ENCODE measurements at places on chromosomes 4 and X.

DNA sequence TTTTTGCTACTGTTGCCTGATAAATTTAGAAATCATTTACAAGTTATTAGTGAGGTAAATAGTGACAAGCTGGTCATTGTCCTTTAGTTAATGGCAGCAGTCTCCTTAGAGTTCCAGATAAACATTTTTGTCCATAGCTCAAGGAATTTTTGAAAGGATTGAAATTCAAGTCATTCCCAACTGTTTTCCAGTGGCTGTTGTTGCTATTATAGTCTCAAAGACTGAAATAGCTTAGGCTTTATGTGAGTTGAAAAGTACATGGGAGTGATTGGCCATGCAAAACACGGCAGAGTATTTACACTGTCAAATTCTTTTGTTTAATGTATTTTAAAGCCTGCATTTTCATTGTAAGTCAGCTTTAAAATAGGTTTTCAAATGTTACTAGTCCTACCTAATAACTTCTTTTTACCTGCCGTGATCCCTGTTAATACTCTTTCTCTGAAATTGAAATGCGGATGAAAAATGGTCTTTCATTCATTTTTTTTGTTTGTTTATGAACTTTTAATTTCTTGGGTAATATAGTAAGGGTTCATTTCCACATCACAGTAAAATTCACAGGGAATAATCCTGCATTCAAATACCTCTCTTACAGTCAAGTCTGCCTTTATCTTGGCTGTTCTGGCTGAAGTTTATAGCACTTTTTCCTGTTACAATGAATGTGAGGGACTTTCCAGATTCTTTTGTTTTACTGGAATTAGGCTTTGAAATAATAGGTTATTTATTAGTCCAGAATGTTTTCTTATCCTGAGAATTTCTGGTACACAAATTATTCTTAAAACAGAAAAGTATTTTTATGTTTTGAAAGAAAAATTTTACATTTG lies 85.1 kb downstream of the PDLIM5 start:
- H3K36me3 ChIP-seq = peaks cover 3% of the 10 kb centered on the region
- no peak overlapping the region for H3K4me3 ChIP-seq
- peaks cover 13% of the 10 kb centered on the region for H3K4me1 ChIP-seq
- H3K27me3 ChIP-seq = no peaks in the 10 kb centered on the region
- no peak for DNase-seq

- no peak within 1 kb of the TSS for H3K4me3 ChIP-seq
- no peak for DNase-seq
- peaks cover 6% of the 10 kb centered on the region for H3K27me3 ChIP-seq
- H3K4me1 ChIP-seq = no peaks in the 10 kb centered on the region
- no peak within 1 kb of the TSS for H3K27ac ChIP-seq
These were observed at the start of gene CXCL8 for GRCh38 chr4:73740353-73740778. CXCL8 (plus strand) TSS chr4:73740569; CDS start chr4:73740659, 90 bp downstream.

DNA sequence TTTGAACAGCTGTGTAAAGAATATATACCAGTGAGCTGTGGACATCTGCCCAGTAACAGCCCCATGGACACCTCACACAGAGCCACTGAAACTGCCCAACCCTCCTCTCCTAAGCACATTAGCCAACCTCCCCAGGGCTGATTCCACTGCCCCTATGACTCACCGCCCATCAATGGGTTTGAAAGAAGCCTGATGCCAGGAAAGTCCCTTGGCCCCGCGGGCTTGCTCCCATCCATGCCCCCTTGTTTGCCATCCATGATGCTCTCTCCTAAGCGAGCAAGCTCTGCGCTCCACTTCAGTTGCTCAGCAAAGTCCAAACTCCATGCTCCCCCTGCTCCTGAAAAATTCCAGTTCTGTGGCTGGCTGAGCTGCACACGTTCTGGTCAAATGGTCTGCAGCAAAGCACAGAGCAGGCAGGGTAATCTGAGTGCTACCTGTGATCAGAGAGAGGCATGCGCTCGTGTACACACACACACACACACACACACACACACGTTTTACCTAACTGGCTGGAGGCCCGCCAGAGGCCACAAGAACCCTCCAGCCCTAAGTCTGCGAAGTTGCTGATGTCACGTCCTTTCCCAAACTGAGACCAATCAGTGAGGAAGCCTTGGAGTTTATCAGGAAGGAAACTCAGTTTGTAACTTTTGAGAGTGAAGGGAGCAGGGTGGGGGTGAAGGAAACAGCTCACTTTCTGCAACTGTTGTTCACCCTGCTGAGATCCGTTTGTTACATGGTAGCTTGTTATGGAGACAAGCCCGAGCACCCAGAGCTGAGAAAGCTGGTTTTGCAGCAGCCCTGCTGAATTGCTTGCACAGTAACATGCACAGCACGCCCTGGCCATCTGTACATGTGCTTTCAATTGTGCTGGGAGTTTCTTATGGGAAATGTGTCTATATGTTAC lies at the start of gene ASB9:
Gene ASB9 (minus strand): TSS at position 466 of the 904 bp plus-strand sequence. CDS start 209 bp downstream, at position 257.
- no peaks in the 10 kb centered on the region for H3K36me3 ChIP-seq
- no peak within 1 kb of the TSS for H3K27ac ChIP-seq
- DNase-seq = no peak
- H3K4me3 ChIP-seq = peak within 1 kb of the TSS; percentile 19

GRCh38 chr4:149595500-149595899 lies 220.1 kb downstream of the IQCM start:
- no peak overlapping the region for H3K27ac ChIP-seq
- H3K36me3 ChIP-seq = no peaks in the 10 kb centered on the region
- no peaks in the 10 kb centered on the region for H3K4me1 ChIP-seq
- no peak for DNase-seq
- H3K27me3 ChIP-seq = no peaks in the 10 kb centered on the region

GRCh38 chrX:97405031-97405660 lies 521.4 kb downstream of the RPA4 start:
- peaks cover 4% of the 10 kb centered on the region for H3K36me3 ChIP-seq
- no peaks in the 10 kb centered on the region for H3K27me3 ChIP-seq
- DNase-seq = no peak
- peaks cover 3% of the 10 kb centered on the region for H3K4me1 ChIP-seq
- no peak overlapping the region for H3K4me3 ChIP-seq

- H3K4me3 ChIP-seq = no peak overlapping the region
- H3K36me3 ChIP-seq = no peaks in the 10 kb centered on the region
- no peak overlapping the region for H3K27ac ChIP-seq
- H3K4me1 ChIP-seq = no peaks in the 10 kb centered on the region
- H3K27me3 ChIP-seq = no peaks in the 10 kb centered on the region
These were observed 146.4 kb downstream of the GPC3 start for GRCh38 chrX:133838761-133839676.

- H3K27me3 ChIP-seq = peaks cover 13% of the 10 kb centered on the region
- H3K36me3 ChIP-seq = peaks cover 2% of the 10 kb centered on the region
- H3K4me3 ChIP-seq = no peak overlapping the region
- no peak overlapping the region for H3K27ac ChIP-seq
These were observed 51.5 kb upstream of the GPRIN3 start for GRCh38 chr4:89358935-89359638.

GRCh38 chr4:186946682-186947294 lies 223.1 kb upstream of the FAT1 start:
- no peaks in the 10 kb centered on the region for H3K27me3 ChIP-seq
- H3K36me3 ChIP-seq = no peaks in the 10 kb centered on the region
- no peak overlapping the region for H3K4me3 ChIP-seq

DNA sequence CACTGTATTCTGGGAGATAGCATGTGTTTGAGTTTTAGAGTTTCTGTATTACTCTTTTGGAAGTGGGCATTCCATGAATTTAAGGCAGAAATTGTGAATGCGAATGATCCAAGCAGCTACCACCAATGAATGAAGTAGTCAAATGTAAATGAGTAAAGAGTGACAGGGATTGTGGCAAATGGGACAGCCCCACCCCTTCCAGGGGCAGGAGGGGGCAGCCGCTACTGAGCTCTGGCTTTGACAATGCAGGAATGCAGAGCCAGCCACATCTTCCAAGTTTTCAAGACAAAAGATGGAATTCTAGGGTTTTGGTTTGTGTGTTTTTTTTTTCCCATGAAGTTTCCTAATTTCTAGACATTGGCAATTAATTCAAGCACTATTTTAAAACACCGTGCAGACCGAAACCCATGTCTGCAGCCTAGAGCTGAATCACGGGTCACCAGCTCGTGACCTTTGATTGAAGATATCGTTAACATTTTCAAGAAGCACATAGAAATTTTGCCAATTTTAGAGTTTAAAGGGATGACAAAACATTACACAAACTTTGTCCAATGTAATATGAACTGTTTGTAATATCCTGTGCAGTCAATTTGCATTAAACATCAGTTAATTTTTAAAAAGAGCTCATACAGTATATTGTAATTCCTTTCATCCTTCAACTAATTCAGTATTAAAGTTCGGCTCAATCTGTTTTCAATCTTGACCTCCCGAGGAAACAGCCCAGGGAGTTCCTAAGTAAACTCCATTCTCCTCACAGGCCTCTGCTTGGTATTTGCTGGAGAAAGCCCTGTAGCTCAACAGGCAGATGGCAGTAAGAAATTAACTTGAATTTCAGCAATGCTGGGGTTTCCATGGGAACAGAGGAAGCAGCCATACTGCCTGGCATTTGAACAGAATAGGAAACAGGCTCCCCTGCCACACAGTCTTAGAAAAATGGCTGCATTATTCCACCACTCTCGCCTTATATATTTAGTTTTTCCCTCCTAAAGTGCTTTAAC lies 83.4 kb downstream of the UCHL1 start:
- H3K27me3 ChIP-seq = no peaks in the 10 kb centered on the region
- H3K4me3 ChIP-seq = no peak overlapping the region
- no peaks in the 10 kb centered on the region for H3K36me3 ChIP-seq
- H3K27ac ChIP-seq = no peak overlapping the region

DNA sequence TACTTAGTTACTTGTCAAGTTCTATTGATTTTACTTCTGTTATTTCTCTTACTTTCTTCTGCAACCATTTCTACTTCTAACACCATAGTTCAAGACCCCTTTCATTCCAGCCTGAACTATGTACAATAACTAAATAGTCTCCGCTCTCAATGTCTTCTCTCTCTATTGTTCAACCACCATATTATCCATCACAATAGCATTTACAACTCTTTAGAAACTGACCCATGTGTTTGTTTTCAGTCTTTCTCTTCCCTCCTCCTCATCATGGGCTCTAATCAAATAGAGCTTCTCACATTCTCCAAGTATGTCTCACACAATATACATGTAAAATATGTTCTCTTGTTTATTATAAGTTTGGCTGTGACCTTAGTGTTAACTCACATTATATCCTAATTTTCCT lies 143.6 kb downstream of the ZAR1 start:
- peaks cover 10% of the 10 kb centered on the region for H3K4me1 ChIP-seq
- H3K36me3 ChIP-seq = peaks cover 4% of the 10 kb centered on the region
- DNase-seq = no peak
- no peak overlapping the region for H3K4me3 ChIP-seq
- H3K27me3 ChIP-seq = no peaks in the 10 kb centered on the region
- H3K27ac ChIP-seq = no peak overlapping the region

DNA sequence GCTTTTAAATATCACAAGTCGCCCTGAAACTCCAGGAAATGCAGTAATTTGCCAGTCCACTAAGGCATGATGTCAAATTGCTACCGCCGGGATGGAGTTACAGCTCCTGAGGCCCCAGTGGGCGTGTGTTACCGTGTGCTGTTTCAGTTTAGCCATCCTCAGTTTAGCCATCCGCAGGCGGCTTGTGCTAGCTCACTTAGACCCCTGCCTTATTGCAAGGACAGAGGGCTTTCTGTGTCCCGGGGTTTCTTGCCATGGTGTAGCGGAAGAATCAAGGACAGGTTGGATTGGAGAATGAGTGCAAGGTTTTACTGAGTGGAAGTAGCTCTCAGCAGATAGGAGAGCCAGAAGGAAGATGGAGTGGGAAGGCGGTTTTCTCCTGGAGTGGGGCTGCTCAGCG lies 33.8 kb upstream of the LRBA start:
- no peak overlapping the region for H3K27ac ChIP-seq
- H3K36me3 ChIP-seq = no peaks in the 10 kb centered on the region
- H3K4me3 ChIP-seq = no peak overlapping the region
- no peaks in the 10 kb centered on the region for H3K4me1 ChIP-seq
- no peaks in the 10 kb centered on the region for H3K27me3 ChIP-seq

- no peaks in the 10 kb centered on the region for H3K36me3 ChIP-seq
- H3K27ac ChIP-seq = no peak overlapping the region
- no peak for DNase-seq
- no peaks in the 10 kb centered on the region for H3K4me1 ChIP-seq
- H3K27me3 ChIP-seq = no peaks in the 10 kb centered on the region
These were observed 84.8 kb downstream of the CHIC1 start for GRCh38 chrX:73647632-73648322.

DNA sequence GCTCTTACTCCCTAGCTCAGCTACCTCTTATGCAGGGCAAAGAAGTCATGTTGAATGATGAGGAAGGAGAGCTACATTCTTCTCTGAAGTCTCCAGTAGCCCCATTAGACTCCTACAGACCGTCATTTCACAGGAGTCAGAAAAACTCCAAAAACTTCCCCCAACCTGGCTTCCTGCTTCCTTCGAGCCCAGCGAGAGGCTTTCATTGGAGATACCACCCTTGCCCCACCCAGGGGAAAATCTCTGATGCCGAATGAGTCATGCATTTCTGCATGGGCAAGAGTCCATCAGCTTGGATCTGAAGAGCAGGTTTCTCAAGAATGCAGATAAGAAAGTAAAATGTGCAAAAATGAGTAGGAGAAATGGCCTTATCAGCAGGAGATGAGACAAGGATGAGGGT lies 53.0 kb downstream of the ARSF start:
- no peaks in the 10 kb centered on the region for H3K4me1 ChIP-seq
- DNase-seq = no peak
- no peak overlapping the region for H3K27ac ChIP-seq
- no peaks in the 10 kb centered on the region for H3K27me3 ChIP-seq
- H3K36me3 ChIP-seq = no peaks in the 10 kb centered on the region

- no peak overlapping the region for H3K4me3 ChIP-seq
- no peaks in the 10 kb centered on the region for H3K36me3 ChIP-seq
- H3K27ac ChIP-seq = no peak overlapping the region
- no peaks in the 10 kb centered on the region for H3K27me3 ChIP-seq
- DNase-seq = no peak
These were observed 233.4 kb downstream of the CFAP299 start for GRCh38 chr4:80568891-80569290.

DNA sequence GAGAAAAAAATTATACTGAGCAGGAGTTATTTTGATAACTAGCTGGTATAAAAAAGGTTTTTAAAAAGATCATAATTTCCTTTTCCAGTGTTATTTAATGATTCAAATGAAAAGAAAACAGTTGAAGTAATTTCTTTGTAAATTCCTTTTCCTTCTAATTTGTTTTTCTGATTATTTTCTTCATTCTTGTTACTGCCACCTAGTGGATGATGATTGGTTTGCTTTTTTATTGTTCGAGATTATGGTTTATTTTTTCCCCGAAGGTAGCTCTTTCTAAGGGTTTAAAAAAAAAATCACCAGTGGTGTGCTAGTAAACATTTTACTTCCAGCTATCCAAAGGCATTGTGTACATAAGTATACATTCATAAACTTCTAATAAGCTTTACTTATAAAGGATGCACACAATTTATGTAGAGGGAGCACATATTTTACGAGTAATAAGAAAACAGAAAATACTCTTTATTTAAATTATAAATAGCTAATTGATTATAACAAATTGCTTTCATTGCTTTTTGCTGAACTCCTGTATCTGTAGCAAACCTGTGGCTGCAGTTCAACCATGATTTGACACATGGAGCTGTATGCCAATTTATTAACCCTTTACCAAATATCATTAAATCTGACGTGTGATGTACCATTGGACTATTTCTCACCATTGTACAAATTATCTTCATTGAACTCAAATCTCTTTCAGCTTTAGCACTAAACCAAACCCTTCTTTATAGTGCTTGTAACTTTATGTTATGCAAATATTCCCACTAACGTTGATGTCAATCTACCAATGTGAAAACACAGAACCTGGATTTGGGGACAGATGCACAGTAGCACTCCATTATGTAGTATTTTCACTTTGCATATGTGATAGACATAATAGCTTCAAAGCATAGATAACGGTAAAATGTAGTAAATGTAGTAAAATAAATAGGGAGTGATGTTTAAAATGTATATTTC lies 97.8 kb upstream of the ANK2 start:
- peaks cover 2% of the 10 kb centered on the region for H3K36me3 ChIP-seq
- no peak for DNase-seq
- no peaks in the 10 kb centered on the region for H3K4me1 ChIP-seq
- no peak overlapping the region for H3K4me3 ChIP-seq
- no peak overlapping the region for H3K27ac ChIP-seq
